Testis (tissue), 5 donors: ENCODE measurements at places on chromosomes 13 and 19. TPM values are rescaled to one million over a fixed set of nuclear protein-coding genes. Genes with fewer than 3 reads are reported as not detected.

Gene LHB
- total RNA-seq: 13.9 TPM

Gene PSG6
- not detected for total RNA-seq

Gene SOX1
- total RNA-seq: 4.6 TPM

Gene PSPN
- total RNA-seq: 5.1 TPM

Gene SMAD9
- total RNA-seq: 11.3 TPM

Gene MADCAM1
- 2.3 TPM for total RNA-seq

Gene UBE2L5
- 36.4 TPM for total RNA-seq

Gene FCAR
- total RNA-seq: not detected

Gene PRSS57
- not detected for total RNA-seq

Gene HRC
- total RNA-seq: 5.4 TPM

Gene FUT1
- total RNA-seq: 3.6 TPM

Gene CHST8
- 0.93 TPM for total RNA-seq

Gene TJP3
- total RNA-seq: 81.1 TPM
